ENCODE measurements at places on chromosomes 6 and 20.

- no peak for DNase-seq
These were observed 44.1 kb downstream of the STK4 start for GRCh38 chr20:45010399-45010828.

- no peak for DNase-seq
These were observed 74.2 kb downstream of the CD164 start for GRCh38 chr6:109308018-109308492.

DNA sequence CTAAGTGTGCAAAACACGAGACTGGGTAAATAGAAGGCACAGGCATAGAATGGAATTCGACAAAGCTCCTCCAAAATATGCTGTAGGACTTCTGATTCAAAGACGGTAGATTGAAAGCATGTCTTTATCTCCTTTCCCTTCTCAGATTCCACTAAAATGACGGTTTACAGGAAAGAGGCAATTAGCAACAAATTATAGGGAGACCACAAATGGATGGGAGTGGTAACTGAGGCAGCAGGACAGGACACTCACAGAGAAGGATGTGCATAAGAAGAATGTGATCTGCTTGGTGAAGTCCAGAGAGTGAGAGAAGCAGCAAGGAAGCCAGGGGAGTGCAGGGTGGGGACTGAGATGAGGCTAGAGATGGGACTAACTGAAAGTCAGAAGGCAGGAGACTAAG, 113.4 kb upstream of the MRPS10 start:
- DNase-seq, result no peak

DNA sequence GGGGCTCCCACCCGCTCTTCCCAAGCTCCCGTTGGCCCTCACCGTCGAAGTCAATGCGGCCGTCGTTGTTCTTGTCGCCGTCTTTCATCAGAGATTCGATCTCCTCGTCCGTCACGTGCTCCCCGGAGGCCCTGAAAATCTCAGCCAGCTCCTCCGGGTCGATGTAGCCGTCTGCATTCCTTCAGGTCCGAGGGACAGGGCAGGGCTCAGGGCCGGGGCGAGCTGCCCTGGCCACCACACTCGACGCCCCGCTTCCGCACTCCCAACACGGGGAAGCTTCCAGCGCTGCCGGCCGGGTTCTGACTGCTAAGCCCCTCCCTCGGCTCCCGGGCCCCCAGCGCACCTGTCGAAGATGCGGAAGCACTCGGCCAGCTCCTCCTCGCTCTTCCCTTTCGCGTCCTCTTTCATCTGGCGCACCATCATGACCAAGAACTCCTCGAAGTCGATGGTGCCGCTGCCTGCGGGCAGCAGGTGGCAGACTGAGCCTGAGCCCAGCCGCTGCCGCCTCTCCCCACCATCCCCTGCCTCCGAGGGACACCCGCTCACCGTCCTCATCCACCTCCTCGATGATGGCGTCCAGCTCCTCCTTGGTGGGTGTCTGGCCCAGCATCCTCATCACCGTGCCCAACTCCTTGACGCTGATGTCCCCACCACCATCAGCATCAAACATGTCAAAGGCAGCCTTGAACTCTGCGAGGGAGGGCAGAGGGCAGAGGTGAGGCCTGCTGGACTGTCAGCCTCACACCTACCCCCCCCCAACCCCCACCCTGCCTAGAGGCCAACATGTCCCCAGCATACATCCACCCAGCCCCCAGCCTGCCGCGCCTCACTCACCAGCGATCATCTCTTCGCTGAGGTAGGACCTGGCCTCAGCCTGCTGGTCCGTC, 2.9 kb downstream of the TNNC2 start:
- peak; percentile 43 for DNase-seq

DNA sequence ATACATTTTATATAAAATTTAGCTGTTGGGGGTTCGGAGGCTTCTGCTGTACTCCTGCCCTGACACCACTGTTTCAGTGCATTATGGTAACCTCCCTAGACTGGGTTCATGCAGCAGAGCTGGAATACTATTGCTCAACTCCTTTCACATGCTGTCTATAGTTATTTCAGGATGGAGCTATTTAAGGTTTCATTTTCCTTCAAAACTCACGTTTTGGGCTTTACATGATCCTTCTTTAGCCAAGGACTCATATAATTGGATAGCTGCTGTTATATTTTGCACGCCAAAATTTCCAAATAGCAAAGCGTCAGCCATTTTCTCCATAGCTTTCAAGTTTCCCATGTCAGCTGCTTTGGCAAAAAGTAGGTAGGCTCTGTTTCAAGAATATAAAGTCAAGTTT, 76.8 kb downstream of the SEL1L2 start:
- DNase-seq, result no peak

DNA sequence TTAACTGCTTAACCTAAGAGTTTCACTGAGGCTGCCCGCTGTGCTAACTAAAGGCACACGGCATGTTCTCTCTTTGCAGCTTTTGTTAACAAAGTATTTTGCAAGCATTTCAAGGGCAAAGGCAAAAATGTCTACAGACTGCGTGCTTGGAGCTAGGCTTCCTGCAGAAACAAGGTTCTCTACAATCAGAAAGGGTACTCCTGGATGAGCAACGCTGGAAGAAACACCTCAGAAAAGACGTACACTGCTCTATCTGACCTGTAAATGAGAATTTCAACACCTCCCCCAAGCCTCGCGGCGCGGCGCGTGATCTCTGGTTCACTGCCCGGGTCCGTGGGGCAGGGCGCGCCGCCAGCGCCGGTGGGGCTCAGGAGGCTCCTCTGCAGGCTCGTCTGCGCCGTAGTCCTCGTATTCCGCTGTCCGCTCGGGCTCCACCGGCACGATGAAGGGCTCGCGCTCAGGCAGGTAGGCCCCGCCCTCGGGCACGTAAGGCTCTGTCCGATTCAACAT, 120.9 kb downstream of the COL12A1 start:
- DNase-seq, result no peak

- no peak for DNase-seq
These were observed 40.5 kb upstream of the FRMD1 start for GRCh38 chr6:168119539-168119938.

DNA sequence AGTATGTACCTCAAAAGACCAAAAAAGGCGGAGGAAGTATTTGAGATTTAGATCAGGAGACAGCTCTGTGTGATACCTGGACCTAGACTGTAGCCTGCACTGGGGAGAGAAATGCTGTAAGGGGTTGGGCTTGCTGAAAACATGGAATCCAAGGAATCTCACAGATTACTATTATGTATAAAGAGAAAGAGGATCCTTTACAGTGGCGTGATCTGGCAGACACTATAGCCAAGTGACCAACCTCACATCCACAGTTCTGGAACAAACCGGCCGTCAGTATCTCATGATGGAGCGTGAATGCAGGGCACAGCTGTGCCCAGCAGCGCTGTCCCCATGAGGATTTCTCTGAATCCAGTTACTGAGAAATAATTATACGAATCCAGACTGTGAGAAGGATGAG, 12.3 kb downstream of the DDX27 start:
- DNase-seq, result no peak

DNA sequence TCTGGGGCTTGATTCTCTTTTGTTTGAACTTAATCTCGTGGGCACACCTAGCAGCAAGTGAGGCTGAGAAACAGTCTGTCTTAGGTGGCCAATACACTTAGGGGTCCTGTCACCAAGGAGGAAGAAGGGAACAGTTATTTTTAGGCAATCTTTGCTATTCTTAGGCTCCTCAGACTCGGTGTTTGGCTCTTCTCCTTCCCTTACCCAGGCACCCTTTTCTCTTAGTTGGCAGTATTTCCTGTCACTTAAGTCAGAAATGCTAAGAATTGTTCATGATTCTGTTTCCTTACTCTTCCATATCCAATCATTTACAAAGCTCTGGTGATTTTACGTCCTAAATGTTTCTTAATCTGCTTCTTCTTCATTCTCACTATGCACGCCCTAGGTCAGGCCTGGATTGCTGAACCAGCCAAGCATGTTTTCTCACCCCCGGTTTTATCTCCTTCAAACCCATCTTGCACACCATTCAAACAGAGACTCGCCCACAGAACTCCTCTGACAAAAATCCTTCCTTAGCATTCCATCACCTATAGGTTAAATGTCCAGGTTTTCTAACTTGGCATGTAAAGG, 45.2 kb upstream of the TMEM217 start:
- DNase-seq, result no peak

- no peak for DNase-seq
These were observed 811.3 kb downstream of the DHX35 start for GRCh38 chr20:39773380-39774000.

DNA sequence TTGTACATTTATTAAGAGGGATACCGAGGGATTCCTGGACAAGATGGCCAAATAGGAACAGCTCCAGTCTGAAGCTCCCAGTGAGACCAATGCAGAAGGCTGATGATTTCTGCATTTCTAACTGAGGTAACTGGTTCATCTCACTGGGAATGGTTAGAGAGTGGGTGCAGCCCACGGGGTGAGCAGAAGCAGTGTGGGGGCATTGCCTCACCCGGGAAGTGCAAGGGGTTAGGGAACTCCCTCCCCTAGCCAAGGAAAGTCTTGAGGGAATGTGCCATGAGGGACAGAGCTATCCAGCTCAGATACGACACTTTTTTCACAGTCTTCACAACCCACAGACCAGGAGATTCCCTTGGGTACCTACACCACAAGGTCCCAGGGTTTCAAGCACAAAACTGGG, 10.7 kb upstream of the TAAR2 start:
- no peak for DNase-seq

- no peak for DNase-seq
These were observed 4.9 kb downstream of the SASH1 start for GRCh38 chr6:148347441-148348054.

DNA sequence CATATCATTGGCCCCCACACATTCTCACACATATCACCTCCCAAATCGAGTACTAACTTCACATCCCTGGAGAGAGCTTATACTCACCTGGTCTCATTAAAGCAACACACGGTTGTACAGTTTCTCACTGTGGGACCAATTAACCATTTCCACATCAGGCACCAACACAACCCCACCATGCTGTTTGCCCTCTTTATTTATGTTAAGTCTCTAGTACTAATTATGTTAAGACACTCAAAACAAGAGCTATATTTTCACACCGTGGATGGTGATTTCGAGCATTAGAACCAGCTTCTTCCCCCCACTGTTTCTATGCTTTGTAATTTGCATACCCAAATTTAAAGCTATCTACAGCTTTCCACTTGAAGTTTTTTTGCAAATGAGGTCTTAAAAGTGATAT, 6.3 kb downstream of the SCML4 start:
- no peak for DNase-seq

GRCh38 chr6:24583463-24584381, 62.3 kb downstream of the KIAA0319 start:
- DNase-seq, result peak; percentile 60

DNA sequence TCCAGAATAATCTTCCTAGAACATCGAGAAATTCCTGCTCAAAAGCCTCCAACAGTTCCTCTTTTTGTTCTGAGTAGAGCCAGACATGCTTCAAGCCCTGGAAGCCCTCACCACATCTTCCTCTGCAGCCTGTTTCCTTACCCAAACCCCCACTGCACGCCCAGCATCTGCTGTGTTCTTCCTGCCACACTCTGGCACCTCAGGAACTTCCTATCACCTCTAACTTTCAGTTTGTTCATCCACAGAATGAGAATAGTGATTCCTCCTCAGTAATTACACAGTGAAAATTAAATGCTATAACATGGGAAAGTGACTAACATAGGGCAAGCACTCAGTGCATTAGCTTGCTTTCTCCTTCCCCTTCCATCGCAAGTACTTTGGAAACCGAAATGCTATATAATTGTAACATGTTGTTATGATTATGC, 26.3 kb downstream of the C6orf89 start:
- no peak for DNase-seq

- DNase-seq, result no peak
These were observed 751.1 kb downstream of the DHX35 start for GRCh38 chr20:39713076-39713840.

GRCh38 chr6:111013144-111013915, 31.5 kb downstream of the RPF2 start:
- DNase-seq, result no peak

DNA sequence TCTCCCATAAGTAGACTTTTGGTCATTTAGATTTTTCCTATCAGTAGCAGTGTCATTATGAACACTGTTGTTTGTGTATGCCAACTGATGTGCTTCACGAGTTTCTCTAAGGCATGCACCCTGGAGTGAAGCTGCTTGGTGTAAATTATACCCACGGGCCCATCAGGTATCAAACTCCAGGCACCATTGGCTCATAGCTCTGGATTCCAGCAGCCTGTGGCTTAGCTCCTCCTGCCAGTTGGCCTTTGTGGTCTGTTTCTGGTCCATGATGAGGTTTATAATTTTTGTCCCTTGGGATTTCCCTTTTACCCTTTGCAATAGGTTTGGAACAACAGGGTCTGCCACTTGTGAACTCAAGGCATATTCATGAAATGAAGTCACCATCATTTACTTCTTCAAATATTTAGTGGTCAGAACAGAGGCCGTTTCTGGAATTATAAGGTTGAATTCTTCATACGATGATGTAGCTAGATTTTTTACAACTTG, 350.5 kb downstream of the PRL start:
- DNase-seq, result no peak

DNA sequence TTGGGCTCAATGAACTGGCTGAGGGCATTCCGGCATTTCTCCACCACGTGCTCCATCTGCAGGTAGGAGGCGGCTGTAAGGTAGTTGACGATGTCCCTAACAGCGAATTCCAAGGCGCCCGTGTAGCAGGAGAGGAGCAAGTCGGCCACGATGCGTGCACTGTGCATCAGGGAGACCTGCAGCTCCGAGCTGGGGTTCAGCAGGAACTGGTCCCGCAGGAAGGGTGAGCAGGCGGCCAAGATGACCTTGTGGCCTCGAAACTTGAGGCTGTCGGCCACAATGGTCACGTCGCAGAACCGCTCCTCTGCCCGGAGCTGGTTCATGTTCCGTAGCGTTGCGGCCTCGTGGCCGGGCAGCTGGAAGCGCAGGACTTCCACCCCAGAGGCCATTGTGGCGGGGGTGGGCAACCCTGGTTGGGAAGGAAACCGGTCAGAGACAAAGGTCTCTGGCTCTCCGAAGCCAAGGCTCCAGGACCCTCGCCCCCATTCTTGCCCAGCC, 920 bp downstream of the ZBTB12 start:
- DNase-seq, result peak; percentile 17

- peak; percentile 58 for DNase-seq
These were observed 137.3 kb downstream of the TMEM200A start for GRCh38 chr6:130503146-130503545.

- no peak for DNase-seq
These were observed 54.6 kb downstream of the FYN start for GRCh38 chr6:111818539-111819226.

DNA sequence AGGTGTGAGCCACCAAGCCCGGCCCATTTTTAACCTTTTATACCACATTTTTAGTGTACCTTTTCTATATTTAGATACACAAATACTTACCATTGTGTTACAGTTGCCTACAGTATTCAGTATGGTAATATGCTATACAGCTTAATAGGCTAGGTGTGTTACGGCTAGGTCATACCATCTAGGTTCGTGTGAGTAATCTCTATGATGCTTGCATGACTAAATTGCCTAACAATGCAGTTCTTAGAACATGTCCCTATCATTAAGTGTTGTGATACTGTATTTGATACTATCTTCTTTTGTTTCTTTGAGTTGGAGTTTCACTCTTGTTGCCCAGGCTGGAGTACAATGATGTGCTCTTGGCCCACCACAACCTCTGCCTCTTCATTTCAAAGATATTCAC, 387.7 kb upstream of the SASH1 start:
- DNase-seq, result no peak

All from SHP77 (cell line).